Effector CD8-positive, alpha-beta T cell (primary cell): ENCODE measurements at places on chromosomes 7 and 10.

GRCh38 chr7:117157241-117158209 is 165.3 kb downstream of the WNT2 start:
- no peak for DNase-seq

DNA sequence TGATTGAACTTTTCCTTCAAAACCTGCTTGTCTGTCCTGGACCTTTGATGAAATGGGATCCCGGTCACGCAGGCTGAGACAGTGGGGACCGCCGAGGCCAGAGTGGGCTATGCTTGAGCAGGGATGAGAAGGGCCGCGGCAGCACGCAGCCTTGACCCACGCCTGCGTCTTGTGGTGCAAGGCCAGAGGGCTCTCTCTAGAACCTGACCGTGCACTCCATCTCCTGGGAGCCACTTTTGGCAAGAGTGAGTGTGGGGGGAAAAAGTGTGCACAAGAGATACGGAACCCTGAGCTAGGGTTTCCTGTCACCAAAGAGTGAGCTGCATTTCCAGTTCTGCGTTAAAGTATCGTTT is 42.4 kb downstream of the WIPI2 start:
- DNase-seq = no peak

GRCh38 chr7:42440951-42441350 is 203.9 kb upstream of the GLI3 start:
- no peak for DNase-seq

DNA sequence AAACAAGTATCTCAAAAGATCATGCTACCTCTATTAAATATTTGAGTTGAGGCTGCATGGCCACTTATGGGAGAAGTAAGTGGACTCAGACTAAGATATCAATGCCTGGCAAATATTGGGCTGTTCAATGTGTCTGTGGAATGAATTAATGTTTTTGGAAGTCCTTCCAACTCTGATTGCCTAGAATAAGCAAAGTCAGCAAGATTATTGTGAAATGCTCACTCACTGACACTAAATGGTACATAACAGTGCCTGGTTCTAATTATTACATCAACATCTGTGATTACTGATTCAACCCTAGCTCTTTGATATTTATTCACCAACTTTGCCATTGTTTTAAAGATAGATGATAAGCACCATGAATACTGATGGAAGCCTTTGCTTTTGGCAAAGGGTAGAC is 45.5 kb upstream of the HDAC9 start:
- no peak for DNase-seq

DNA sequence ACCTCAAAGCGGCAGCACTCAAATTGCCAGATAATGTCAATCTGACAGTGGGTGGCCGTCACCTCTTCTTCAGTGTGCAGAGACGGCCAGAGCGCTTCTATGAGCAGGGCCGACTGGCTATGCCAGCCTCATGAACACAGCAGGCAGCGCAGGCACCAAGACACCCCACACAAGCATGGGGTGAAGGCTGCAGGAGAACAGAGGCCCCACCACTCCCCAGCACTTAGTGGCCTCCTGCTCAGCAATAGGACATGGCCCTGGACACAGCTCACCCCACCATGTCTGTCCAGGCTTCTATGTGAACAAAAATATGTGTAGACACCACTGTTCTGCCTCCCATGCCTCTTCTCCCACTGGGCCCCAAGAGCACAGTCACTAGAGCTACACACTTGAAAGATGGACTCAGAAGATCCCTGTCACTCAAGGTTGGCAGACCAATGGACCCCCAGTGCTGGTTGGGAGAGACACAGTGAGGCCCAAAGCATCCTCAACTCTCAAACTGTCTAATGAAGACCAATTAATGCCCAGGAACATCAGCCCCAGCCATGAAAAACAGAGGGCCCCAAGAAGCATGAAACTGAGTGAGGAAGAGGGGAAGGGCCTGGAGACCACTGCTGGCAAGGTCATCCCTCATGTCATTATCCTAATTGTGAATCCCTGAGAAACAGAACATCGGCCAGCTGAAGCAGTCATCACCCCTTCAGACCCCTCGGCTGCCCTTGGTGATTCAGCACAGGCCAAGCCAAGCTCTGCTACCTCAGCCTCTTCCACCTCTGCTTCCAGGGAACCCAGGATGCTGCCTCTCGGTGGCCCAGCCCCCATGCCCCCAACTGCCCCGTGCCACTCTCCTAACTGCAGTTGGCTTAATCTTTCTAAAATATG is 77.7 kb downstream of the GRID1 start:
- no peak for DNase-seq

DNA sequence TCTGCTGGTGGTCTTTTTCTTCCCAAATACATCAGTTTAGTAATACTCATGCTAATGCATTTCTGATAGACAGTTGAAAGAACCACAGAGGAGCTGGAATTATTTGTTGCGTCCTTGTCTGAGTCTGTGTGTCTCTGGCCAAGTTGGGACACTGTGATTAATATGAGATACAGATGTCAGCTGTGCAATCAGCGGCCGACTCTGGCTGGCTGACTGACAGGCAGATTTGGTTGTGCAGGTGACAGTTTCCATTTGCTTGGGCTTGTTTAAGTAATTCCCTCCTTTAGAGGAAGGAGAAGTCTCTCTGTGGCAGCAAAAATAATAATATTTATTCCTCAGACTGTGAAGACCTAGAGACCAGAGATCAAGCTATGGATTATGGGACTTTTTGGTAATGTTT is 176.2 kb upstream of the CHRM2 start:
- no peak for DNase-seq

DNA sequence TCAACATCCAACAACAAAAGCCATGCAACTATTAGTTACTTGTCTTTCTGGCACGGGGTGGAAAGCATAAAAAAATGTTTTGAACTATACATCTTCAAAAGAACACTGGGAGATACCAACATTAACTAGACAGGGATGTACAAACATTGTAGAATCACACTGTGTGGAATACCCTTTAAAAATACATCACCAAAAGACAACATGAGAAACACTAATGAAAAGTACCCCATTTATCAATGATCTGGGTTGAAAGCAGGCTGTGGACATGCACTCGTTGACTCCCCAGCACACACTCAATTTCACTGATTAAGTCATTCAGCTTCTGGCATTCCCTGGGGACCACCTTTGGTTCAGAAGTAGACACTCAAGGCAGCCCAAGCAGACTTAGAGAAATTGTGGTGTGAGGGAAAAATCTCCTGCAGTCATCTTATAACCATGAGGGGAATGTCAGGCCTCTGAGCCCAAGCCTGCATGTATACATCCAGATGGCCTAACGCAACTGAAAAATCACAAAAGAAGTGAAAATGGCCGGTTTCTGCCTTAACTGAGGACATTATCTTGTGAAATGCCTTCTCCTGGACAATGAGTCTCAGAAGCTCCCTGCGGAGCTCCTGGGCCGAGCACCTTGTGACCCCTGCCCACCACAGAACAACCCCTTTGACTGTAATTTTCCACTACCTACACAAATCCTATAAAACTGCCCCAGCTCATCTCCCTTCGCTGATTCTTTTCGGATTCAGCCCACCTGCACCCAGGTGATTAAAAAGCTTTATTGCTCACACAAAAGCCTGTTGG is 53.0 kb downstream of the CACUL1 start:
- no peak for DNase-seq

DNA sequence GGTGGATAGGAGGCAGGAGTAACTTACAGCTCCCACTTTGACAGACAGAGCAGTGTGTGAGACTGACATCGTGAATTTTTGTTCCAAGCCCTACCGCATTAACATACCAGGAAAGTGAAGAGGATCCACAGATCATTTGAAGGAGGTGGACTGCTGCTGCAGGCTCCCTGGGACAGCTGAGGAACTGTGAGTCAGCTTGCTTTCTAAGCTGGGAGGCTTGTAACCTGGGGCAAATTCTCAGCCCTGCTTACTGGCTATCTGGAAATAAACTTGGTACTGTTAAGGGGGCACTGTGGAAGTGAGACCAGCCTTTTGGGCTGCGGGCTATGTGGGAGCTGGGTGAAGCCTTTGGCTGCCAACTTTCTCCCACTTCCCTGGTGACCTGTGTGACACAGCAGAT is 1202.5 kb downstream of the DNAJB9 start:
- no peak for DNase-seq

GRCh38 chr7:95404316-95404865 is 8.2 kb upstream of the PON3 start:
- DNase-seq = no peak

DNA sequence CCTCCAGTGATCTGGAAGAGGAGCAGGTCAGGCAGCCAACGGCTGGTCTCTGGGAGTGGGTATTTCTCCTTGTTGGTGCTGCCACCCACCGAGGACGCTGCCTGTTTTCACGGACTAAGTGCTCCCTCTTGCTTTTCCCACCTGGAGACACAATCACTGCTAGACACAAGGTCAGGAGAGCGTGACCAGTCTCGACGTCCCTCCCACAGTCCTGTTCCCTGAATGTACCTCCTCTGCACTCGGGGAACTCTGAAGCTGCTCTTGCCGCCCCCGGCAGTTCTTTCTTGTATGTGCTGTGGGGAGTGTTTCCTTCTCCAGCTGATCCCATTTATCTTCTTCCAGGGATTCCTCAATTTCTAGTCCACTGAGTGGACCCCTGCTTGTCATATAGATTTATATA is 89.4 kb downstream of the CYTH3 start:
- no peak for DNase-seq

- no peak for DNase-seq
These were observed 46.4 kb upstream of the ZNF746 start for GRCh38 chr7:149544028-149544427.

- DNase-seq = no peak
These were observed 22.7 kb downstream of the BET1 start for GRCh38 chr7:93981480-93981874.

- DNase-seq = no peak
These were observed 61.1 kb upstream of the CCDC71L start for GRCh38 chr7:106721816-106722785.

GRCh38 chr7:20574784-20575720 is 40.4 kb upstream of the ABCB5 start:
- DNase-seq = no peak

DNA sequence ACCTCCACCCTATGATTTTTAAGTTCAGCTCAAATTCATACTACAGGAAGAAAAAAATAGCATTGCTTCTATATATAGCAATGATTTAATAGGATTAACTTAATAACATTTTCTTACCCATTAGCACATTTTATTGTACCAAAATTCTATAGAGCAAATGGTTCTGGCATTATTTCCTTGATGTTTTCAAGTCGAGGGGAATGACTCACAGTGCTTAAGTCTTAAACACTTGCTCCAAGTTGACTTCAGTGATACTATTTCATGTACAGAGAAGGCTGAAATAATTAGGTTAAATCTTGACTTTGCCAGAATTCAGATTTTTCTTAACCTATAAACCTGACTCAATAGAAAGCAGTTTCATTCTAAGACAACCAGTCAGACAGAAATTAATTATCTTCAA is 1133.8 kb downstream of the SORCS3 start:
- DNase-seq = no peak

DNA sequence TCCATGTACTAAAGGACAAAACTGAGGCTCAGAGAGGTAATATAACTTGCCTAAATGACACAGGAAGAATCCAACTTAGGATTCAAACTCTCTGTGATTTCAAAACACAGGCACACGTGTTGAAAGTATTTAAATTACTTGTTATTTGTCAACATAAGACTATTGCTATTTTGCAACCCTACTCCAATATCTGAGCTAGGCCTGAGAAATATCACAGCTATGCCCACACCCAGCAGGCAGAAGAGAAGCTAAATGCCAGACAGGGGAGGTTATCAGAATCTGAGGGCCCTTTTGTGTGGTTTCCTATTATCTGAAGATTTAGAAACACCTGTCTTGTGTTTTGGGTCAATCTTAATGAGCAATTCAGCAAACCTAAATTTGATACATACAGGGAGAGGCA is 204.3 kb downstream of the ANK3 start:
- DNase-seq = no peak

DNA sequence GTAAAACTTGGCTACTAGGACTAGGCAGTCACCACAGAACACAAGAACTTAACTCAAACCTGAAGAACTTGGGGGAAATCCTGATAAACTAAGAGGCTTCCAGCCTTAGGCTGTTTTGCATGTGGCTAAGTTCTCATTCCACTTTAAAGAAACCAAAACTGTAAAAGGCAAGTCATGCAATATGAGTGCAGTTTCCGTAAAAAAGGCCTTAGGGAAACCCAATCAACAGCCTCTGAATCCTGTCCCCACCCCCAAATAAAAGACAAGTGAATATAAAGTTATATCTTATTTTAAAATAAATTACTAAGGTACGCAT is 95.1 kb downstream of the USP6NL start:
- DNase-seq = no peak

GRCh38 chr7:11699666-11700065 is 132.3 kb downstream of the THSD7A start:
- DNase-seq = no peak

DNA sequence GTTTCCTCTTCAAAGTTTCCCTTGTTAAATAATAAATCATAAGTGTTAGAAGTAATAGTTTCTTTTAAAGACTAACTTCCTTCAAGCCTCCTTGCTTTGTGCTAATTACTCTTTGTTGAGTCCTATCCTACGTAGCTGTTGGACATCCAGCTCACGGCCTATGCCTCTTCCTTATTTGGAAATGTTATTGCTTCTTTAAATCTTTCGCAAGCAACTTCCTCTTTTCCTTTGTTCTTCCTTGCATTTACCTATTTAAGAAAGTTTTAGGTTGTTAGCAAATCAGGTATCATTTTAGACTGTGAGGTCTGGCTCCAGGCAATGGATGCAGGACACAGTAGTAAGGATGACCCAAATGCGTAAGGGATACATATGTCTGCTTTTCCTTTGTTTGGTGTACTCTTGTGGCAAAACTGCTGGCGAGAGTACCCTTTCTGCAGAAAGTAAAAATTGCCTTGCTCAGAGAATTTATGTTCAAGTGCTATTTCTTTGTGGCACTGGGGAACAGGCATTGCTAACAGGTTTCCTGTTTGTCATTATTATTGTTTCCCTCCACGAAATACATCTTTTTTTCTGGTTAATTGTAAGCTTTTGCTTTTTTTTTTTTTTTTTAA is 110.5 kb downstream of the DYNC2I1 start:
- DNase-seq = no peak

- no peak for DNase-seq
These were observed 105.5 kb downstream of the WNT2 start for GRCh38 chr7:117217106-117218035.

- DNase-seq = no peak
These were observed 84.7 kb downstream of the MAPK8 start for GRCh38 chr10:48390933-48391845.

GRCh38 chr10:124763267-124763666 is 19.1 kb upstream of the FAM53B start:
- no peak for DNase-seq

DNA sequence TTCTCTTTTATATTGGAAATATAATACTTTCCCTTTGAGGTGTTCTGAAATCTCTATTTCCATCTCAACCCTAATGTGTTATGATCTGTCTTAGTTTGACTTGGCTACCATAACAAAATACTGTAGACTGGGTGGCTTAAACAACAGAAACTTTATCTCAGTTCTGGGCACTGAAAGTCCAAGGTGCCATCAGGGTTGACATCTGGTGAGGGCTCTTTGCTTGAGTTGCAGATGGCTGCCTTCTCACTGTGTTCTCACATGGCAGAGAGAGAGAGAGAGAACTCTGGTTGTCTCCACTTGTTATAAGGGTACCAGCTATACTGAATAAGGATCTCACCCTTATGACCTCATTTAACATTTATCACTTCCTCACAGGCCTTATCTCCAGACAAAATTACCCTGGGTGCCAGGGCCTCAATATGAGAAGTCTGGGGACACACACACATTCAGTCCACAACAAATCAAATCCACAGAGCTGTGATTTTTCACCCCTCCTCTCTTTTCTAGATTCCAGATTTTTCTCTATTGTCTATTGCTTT is 104.5 kb downstream of the SRI start:
- no peak for DNase-seq

- no peak for DNase-seq
These were observed 46.2 kb upstream of the MRLN start for GRCh38 chr10:59799421-59799820.

GRCh38 chr10:74418285-74418872 is 267.4 kb downstream of the ADK start:
- DNase-seq = no peak
